ENCODE measurements at places on chromosomes 3 and 15.

DNA sequence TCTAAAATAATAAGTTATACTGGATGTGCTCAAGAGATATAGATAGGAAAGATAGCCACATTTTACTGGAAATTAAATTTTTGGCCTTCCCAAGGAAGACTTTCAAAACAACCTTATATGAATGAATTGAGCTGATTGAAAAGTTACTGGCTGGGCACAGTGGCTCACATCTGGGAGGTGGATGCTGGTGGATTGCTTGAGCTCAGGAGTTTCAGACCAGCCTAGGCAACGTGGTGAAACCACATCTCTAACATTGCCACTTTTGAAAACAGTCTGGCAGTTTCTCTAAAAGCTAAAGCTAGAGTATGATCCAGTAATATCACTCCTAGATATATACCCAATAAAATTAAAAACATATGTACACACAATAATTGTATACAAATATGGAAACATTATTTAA, 231.4 kb upstream of the POU1F1 start:
- no peak for DNase-seq

DNA sequence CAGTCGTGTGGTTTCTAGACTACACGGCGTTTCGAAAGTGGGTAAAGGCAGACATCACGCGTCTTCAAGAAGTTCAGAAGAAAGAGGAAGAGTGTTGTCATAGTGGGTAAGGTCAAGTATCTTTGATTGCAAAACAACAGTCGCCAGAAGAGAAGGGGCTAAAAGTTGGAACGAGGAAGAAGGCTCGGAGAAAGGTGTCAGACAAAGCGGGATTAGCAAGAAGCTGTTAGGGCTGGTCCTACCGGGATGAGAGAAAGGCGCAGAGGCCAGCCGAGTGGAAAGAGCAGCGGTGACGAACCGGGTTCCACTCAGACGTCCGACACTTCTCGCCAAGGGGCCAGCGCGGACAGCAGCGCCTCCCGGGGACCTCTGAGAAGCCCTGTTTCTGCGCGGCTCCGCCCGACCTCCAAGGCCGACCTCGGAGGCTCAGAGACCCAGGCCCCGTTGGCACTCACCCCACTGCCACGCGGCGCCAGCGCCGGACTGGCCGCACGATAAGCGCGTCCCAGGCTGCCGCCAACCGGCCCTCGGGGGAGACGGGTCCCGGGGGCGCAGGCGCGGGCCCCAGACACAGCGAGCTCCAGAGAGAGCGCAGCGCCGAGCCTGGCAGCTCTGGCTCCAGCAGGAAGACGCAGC, 436 bp downstream of the ADPGK start:
- peak; percentile 18 for DNase-seq

DNA sequence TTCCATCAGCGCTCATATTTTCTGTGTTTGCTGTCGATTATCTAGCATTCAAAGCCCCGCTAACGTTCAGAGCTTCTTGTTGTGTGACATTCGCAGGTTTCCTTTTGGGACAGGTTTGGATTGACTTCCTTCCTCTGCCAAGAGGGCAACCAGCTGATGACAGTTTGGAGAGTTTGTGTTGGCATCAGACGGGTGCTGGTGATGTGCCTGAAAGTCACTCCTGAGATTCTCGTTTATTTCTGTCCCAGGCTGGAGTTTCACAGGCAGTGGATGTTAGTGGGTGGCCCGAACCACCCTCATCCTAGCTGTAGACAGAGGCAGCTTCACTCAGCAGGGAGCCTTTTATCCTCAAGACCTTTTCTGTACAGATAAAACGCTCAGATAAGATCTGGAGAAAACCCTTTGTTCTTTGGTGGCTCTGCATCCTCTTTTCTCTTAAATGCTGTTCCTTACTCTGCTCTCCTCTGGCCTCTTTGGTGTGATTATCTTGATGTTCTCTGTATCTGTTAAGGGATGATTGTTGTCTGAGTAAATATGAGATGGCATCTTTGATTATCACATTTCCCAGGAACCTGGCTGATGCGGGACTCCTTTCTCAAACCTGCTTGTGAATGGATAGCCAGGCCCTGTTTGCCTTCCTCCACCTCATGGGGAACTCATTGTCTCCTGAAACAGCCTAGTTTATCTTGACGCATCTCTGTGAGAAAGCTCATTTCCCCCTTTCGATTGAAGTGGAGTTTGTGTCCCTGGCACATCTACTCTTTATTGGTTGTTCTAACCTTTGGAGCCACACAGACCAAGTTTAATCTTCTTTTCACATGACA, 35.9 kb downstream of the CGNL1 start:
- no peak for DNase-seq

DNA sequence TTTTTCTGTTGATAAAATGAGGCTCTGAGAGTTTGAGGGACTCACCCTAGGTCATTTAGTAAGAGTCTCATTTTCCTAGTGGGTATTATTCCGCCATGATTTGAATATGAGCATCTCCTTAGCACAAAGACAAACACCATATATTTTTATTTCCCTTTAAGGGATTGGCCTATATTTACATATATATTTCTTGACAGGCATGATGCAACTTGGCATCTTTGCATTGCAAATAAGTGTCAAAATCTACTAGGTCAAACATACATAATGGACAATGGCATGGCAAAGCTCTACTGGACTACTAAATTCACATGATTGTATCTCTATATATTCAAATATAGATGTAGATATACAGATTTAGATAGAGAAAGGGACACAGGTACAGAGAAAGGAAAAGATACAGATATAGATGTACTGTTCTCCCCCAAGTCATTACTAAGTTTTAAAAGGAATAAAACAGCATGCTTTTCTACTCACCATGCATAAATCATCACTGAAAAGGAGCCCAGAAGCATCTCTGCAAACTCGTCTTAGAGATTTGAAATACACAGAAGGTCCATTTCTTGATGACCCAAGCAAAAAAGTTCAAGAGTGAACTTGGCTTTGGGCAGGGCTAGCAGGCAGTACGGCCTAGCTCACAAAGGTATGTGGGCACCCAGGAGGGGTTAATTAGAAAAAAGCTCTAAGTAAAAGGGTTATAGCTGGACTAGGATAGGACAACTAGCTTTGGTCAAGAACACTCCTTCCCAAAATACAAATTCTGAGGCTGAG, 495.8 kb downstream of the NTRK3 start:
- no peak for DNase-seq

- DNase-seq = no peak
Measured at GRCh38 chr3:50274371-50275104, 4.3 kb upstream of the LSMEM2 start.

All from GM18507 (cell line).